ENCODE measurements at places on chromosomes 4 and X.
A peak's percentile ranks its signal among the peaks of the same experiment; 100 is the strongest.

DNA sequence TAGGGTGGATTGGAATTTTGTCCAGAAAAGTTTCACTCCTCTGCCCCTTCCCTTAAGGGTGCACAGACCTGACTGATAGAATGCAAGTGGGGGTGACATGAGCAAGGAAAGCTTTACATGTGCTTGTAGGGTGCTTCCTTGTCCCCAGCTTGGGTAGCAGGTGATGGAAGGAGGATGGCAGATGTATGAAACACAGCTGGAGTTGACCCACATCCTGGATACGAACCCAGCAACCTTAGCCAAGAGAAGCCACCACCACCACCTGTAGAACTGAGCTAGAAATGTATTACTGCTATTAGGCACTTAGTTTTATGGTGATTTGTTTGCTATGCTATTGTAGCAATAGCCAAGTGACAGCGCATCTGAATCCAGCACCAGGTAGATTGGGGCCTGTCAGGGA is 227.4 kb downstream of the HS3ST1 start:
- no peak for DNase-seq

- no peak for DNase-seq
Measured at GRCh38 chr4:158410272-158410671, 111.4 kb upstream of the RXFP1 start.

DNA sequence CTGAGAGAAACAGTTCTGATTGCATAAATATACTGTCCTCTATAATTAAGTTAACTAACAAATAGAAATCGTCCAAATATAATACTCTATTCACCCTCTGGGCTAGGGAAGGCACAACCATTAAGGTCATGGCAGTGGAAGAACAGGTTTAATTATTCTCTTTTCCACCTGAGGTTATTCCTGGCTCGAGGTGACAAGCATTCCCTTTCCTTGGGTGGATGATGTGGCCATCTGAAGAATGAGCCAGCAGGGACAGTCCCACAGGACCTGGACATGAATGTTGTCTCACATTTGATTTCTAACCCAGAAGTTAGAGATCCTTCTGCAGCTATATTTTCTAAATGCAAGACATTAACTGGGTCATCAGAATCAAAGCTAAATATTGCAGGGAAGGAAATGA is 5.5 kb downstream of the IBSP start:
- DNase-seq, result no peak

DNA sequence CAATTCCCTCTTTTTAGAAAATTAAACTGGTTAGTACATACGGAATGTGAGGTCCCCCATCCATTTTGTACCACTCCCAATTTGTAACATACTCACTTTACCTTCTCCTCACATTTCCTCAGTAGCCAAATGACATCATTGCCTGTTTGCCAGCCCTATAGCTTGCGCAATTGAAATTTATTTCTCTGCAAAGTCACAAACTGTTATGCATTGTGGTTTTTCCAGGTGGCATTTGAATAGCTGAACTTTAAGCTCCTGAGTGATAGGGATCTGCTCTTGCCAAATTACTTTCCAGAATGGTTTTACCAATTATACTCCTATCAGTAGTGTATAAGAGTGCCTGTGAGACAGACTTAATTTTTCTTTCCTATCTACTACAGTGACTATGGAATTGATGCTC is 7.7 kb downstream of the COL4A5 start:
- no peak for DNase-seq

DNA sequence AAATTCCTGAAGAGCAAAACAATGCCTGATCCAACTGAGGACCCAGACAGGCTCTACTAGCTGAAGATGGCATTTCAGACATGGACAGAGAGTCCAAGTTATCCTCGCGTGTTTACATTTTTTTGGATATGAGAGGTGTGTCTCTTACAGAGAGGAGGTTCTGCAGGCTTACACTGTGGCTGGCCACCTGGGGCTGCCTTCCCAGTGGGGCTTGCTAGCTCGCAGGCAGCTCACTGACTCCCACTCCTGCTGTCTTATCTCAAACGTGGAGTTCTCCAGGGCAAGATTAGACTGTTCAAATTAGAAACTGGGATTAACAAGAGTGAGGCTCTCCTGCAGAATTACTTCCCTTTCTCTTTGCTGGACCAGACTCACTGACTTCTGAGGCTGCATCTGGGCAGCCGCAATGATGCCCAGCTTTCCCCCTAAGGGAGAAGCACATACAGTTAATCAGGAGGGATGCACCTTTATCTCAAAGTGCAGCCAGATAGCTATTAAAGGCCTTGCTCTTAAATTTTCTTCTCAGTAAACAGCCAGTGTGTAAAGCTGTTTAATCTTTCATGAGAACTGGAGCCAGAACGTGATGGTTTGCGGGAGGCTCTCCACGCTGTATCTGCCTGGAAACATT is 123.0 kb downstream of the ENPP6 start:
- DNase-seq, result no peak

- DNase-seq, result no peak
Measured at GRCh38 chrX:23552303-23552702, 115.0 kb upstream of the PRDX4 start.

- no peak for DNase-seq
Measured at GRCh38 chr4:28373601-28374000, 1513.0 kb downstream of the STIM2 start.

DNA sequence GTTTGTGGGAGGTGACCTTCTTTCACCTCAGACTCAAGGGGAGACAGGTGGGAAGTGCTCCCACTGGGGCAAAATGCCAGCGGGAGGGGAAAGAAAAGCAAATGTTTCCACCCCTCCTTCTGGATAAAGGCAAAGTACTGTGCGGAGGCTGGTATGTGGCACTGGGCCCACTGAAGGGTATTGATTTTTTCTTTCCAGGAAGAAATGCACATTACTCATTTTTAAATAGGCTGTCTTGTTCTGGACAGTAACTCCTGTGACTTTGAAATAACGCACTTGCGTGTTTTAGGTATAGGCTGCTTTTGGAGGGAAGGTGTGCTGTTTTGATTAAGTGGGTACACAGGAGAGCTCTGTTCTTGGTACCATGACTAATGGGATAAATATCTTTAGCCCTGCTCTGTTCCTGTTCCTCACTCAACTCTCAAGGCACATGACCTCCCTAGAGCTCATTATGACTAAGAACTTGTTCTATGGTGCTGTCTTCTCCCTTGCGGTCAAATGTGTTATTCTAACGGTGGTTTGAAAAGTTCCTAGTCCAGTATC is 40.7 kb upstream of the MBTPS2 start:
- DNase-seq, result peak; percentile 1

- DNase-seq, result no peak
Measured at GRCh38 chrX:72273718-72274117, 3.3 kb downstream of the RPS4X start.

DNA sequence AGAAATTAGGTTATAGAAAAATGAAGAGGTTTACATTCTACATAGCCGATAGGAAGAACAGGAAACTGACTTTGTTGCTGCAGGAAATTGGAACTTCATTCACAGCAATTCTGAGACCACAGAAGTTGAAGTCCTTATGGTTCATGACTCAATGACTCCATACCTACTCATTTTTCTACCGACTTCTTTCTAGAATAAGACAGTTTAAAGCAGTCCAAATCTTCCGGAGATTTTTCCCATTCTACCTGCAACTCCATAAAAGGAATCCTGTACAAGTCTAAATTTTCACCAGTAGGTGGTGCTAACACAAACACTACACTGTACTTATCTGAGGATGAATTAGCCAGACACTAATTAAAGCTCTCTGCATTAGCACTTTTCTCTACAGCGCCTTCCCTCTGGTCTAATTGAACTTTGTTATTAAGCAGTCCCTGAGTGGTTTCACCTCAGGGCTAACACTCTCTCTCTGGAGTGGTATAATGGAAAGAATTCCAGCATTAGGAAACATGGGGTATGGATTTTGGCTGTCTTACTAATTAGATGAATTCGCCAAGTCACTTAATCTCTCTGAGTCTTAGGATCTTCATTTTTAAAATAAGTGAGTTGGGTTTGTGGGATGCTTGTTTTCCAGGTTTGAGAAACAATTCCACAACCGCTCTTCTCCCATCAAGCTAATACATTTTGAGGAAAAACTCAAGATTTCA is 167.9 kb downstream of the SMIM20 start:
- DNase-seq, result no peak

GRCh38 chr4:82753725-82754410 is 44.7 kb downstream of the SCD5 start:
- no peak for DNase-seq

- no peak for DNase-seq
Measured at GRCh38 chr4:34261799-34262314, 1982.5 kb downstream of the ARAP2 start.

DNA sequence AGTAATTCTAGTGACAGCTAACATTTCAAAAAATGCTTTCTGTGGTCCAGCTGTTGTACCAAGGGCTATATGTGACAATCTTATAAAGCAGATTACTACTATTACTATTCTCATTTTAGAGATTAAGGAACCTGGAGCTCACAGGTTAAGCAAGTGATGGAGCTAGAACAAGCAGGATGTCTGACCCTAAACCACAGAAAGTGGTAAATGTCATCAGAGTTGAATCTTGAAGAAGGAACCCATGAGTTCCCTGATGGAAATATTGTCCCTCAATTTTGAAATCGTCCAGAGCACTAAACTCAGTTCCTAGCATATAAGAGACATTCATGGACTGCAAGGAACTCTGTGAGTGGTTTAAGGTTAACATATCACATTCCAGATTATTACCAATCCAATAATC is 214.0 kb downstream of the APBB2 start:
- DNase-seq, result no peak

GRCh38 chr4:5999356-5999755 is 18.9 kb downstream of the C4orf50 start:
- no peak for DNase-seq

DNA sequence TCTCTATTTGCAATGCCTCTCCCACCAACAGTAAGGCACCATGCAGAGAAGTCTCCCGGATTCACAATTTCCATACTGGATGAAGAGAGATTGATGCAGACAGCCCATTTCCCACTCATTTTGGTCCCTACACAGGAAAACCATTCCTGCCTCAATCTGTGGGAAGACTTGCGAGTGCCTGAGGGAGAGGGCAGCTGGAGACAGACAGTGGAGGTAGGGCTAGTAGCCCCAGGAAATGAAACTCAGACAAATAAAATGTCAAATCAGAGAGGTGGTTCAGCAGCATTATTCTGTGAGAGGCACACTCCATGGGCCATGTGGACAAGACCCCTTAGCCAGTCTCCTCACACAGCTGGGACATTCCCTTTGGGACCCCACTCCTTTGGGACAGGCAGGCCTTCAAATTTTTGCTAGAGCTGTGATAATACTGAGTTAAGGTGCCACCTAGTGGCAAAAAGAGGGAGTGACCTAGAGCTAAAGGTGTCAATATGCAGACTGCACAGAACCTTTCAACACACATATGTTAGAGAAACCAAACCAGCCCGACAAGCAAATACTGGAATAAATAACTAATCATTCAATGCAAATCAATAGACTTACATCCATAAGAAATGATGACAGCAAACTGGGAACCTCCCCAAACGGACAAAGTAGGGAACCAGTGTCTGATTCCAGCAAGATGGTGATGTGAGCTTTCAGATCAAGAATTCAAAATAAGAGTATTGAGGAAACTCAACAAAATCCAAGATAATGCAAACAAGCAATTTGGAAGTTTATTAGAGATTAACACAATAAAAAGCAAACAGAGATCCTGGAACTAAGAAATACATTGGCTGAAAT is 1865.3 kb upstream of the AGA start:
- DNase-seq, result peak; percentile 13

DNA sequence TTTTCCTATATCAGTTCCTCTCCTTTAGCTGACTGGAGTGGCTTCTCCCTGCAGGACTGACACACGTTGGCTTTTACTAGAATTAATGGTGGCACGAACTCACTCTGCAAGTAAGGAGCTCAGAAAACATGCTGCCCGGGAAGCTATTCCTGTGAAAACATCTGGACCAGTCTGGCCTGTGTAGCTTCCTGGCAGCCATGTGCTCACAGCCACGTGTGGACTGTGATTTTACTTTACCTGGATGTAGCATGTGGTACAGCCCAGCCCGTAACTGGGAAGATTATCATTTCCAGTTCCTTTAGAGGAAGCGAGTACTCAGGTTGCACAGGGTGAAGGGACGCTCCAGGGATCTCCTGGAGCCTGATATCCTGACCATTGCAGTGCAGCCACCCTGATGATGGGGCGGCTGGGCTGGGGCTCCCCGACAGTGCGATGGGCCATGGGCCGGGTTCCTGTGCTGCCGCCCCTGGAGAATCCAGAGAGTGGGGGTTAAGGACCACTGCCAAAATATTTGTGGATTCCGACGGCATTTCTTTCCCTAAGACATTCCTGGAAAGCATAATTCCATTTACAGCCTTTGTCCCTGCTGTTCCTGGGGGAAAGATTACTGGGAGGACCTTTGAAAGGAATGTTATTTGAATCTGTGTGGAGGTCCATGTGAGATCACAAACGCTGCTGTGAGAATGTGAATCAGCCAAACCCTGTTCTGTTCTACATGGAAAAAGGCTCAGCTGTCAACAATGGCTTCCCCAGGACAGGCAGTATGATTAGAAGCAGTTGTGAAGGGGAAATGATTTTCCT is 35.0 kb downstream of the PROM1 start:
- no peak for DNase-seq

- no peak for DNase-seq
Measured at GRCh38 chrX:148540671-148541583, 40.5 kb downstream of the AFF2 start.

GRCh38 chrX:17635231-17635630 is 102.1 kb upstream of the SCML1 start:
- no peak for DNase-seq
